ENCODE measurements at places on chromosomes 6 and 20. TPM values are rescaled to one million over a fixed set of nuclear protein-coding genes. Genes with fewer than 3 reads are reported as not detected.

- DNase-seq: no peak
Observed at GRCh38 chr20:31572042-31572700, 32.9 kb upstream of the ID1 start.

- DNase-seq: no peak
Observed at GRCh38 chr20:21809961-21810523, 104.6 kb downstream of the PAX1 start.

- DNase-seq: peak; percentile 7
Observed at GRCh38 chr20:36917943-36918342, 33.6 kb downstream of the SAMHD1 start.

- no peak for DNase-seq
Observed at GRCh38 chr6:1940381-1940780, 305.0 kb downstream of the GMDS start.

- no peak for DNase-seq
Observed at GRCh38 chr20:17752459-17752858, 52.7 kb downstream of the BANF2 start.

GRCh38 chr6:39453241-39453640 is 130.7 kb upstream of the KCNK16 start:
- DNase-seq: no peak

DNA sequence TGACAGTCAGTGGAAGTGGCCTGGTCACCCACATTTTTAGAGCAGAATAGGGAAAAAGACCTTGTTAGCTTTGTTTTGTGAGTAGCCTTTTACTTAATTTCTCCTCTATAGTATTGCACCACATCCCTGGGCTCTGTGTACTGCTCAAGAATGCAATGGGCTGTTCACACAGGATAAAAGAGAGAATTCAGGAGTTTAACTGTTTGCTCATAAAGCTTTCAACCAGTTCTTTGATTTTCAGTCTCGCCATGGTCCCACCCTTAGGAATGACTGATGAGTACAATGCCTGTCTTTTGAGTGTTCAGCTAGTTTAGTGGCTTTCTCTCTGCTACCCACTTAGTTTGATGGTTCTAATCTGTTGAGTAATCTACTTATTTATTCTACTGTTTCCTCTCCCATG is 129.7 kb downstream of the PLG start:
- peak; percentile 2 for DNase-seq

DNA sequence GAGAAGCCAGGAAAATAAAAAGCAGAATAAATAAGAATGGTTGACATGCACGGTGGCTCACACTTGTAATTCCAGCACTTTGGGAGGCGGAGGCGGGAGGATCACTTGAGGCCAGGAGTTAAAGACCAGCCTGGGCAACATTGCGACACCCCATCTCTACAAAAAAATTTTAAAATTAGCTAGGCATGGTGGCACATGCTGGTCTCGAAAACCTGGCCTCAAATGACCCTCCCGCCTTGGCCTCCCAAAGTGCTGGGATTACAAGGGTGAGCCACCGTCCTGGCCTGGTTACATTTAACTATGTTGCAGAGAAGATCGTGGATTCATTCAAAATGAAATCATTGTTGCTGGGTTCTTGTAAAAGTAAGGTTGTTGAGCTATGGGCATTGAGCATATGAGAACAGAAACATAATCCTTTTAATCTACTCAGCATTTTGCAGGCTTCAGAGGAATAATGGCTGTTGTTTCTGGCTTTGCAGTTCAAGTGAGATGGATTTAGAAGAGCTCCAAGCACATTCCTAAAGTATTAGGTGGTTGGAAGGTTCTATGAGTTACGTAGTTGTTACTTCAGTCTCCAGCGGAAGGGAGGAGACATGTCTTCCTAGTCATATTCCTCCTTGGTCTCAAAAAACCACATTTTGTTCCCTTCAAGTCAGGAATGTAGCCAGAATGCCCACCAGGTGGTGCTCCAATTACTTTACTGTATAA is 45.6 kb upstream of the RAB23 start:
- DNase-seq: peak; percentile 98

DNA sequence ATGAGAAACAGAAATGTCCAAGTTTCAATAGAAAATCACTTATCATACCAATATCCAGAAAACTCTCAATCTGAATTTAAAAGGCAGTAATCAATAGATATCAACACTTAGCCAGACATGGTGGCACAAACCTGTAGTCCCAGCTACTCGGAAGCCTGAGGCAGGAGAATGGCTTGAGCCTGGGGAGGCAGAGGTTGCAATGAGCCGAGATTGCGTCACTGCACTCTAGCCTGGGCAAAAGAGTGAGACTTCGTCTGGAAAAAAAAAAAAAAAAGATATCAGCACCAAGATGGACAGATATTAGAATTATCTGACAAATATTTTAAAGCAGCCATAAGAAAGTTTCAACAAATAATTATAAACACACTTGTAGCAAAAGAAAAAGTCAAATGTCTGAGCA is 47.0 kb downstream of the TCP11 start:
- DNase-seq: peak; percentile 20

GRCh38 chr6:46733341-46733801 is 1.8 kb downstream of the PLA2G7 start:
- DNase-seq: no peak

TTI1 gene
- 12.2 TPM for polyA plus RNA-seq

NR2E1 gene
- not detected for polyA plus RNA-seq

PSORS1C1 gene
- polyA plus RNA-seq: 2.6 TPM

SNRPB gene
- polyA plus RNA-seq: 236 TPM

BACH2 gene
- not detected for polyA plus RNA-seq

TPBG gene
- polyA plus RNA-seq: 125 TPM
